Suppressor macrophage treated with lipopolysaccharide for 4 hours (primary cell): ENCODE measurements at places on chromosomes 6 and 20.

DNA sequence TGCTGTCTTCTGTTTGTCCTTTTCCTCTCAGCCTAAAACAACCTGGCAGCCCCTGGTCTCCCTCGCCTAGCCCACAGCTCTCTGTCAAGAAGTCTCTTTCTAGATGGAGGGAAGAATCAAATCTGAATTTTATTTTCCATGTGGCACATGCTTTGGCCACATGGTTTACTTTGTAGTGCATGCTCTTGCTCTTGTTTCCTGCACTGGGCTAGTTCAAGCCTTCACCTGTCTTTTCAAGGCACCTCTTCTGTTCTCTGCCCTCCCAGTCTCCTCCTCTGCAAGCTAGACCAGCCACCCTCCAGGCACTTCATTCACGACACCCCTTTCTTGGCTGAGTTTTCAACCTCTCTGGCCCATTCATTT, 7.6 kb downstream of the PPP1R14C start:
- no peak for DNase-seq

GRCh38 chr20:46259260-46259859, 48.9 kb downstream of the CDH22 start:
- DNase-seq = no peak

DNA sequence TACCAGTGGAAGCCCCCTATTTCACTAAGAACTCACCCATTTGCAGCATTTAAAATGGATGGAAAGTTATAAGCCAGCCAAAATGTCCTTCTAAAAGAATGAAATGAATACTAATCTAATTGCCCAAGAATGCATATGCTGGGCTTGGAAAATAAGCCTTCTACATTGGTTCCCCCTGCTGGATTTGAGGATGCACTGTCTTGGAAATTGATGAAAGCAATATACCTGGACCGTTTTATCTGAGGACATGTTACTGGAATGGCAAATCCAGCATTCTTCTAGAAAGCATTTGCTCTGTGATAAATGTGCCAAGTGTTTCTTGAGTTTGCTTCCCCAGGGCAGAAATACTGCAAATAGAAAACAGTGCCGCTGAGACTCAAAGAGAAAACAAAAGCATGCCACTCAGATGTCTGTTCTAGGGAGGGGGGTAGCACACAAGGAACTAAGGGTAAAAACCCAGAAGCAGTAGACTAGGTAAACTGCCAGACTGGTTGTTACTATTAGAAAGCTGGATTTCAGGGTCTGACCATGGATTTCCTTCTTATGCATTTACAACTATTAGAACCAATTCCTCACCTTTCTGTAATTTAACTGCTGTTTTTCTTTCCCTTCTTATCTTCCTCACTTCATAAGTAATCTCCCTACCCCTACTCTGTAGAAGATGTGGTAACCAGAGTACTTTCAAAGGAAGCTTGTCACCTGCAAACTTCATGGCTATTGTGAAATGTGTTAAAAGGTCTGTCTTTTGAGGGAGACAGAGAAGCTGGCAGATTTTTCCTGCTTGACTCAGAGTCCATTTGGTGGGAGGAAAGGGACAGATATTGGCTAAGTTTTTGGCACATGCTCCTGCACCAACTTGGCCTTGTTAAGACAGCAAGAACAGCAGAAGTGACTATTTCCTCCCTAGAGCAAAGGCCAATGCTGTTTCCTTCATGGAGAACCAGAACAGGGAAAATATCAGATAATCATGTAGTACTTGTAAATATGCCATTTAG, 642.6 kb downstream of the KIF16B start:
- DNase-seq = peak; percentile 1

GRCh38 chr20:635028-635892, 17.7 kb downstream of the SRXN1 start:
- no peak for DNase-seq

GRCh38 chr20:5586720-5587119, 163.5 kb upstream of the SHLD1 start:
- peak; percentile 43 for DNase-seq

- no peak for DNase-seq
Measured at GRCh38 chr6:2956930-2957685, 14.3 kb downstream of the SERPINB6 start.

GRCh38 chr6:119264854-119265397, 84.6 kb downstream of the MAN1A1 start:
- DNase-seq = no peak

- no peak for DNase-seq
Measured at GRCh38 chr6:76694795-76695194, 622.3 kb upstream of the IMPG1 start.

DNA sequence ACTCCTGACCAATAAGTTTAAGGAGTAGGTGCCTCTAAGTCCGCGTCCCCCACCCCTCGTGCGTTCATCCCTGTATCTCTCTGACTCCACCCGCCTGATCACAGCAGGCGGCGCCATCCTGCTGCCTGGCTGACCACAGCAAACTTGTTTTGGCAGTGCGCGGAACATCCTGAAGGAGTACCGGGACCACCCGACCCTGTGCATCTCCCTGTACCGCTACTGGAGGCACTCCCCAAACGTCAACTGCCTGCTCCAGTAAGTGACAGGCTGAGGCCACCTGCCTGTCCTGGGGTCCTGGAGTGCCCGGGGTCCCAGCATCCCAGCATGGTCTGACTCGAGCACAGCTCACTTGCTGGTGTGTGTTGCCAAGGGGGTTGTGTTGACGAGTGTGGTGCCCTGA, 19.0 kb downstream of the PNLDC1 start:
- DNase-seq = no peak

GRCh38 chr6:137977206-137977605, 110.1 kb downstream of the TNFAIP3 start:
- DNase-seq = no peak

- no peak for DNase-seq
Measured at GRCh38 chr20:60313191-60313590, 355.0 kb downstream of the CDH26 start.

DNA sequence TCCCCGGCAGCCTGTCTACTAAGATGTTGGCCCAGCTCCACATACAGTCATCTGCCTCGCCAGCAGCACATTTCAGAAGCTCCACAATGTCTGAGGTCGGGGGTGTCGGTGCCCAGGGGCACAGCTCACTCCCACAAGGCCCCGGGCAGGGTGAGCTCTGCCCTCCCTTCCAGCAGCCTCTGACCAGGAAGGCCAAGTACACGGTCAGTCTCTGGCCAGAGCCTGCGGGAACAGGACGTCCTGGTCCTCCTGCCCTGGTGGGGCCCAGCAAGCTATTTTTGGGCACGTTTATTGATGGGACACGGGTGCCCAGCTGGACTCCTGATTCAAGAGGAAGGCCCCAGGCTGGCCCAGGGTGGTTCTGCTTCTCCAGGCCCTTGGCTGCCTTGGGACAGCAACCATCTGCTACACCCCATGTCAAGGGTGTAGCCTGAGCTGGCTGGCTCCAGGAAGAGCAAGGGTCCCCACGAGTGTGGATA, 114.9 kb upstream of the PTPN1 start:
- DNase-seq = no peak

DNA sequence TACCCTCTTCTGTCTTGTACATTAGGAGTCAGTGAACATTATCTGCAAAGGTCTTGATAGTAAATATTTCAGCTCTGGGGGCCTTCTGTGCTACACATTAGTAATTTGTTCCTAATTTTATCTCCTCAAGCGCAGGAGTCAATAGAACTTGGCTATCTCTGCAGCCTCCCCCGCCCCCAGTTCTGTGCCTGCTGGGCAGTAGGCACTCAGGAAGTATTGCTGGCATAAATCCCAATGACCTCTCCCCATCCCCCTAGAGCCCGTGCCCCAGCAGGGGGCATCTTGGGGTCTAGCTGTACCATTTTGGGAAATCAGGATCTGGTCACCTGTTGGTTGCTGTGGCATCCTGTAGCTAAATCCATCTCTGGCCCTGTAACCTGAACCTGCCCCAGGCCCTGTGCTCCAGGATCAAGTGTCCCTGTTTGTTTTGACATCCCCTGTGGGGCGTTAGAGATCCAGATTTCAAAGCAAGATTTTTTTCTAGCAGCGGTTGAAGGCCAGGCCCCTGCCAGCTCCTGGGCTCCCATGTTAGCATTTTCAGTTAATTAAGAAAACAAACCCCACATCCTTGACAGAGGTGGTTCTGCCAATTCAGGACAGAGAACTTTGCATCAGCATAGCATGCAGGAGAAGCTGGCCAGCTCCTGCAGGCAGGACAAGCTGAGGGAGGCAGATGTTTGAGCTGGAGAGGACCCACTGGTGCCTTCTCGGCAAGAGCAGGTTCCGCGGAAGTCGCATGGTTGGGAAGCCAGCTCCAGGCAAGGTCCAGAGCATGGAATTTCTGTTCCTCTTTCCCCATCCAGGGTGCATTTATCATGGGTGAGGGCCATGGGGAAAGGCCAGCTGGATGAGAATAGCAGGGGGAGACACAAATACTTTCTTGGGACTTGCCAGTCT, 32.1 kb downstream of the DAAM2 start:
- no peak for DNase-seq

DNA sequence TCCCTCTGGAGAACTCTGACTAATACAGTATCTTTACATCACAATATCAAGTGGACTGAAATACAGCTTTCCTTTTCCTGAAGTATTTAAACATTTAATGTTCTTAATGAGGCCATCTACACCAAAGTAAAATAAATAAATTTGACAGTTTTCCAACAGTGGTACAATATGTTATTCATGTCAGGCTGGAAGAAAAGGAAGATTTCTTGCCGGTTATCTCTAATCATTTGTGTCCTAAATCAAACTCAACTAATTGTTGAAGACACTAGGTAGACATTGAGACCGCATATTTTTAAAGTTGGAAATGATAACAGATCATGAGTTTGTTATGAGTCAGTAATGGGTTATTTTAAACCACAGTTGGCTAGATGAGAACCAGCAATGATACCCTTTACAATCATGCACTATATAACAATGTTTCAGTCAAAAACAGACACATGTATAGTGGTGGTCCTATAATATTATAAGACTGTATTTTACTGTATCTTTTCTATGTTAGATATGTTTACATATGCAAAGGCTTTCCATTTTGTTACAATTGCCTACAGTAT, 241.6 kb downstream of the LMBRD1 start:
- DNase-seq = no peak

- DNase-seq = no peak
Measured at GRCh38 chr6:134317471-134318131, at the start of gene SGK1. TSS of gene SGK1 (minus strand) at chr6:134318112. CDS start at chr6:134317460, 652 bp downstream.

GRCh38 chr6:143336446-143337152, 113.9 kb downstream of the ADAT2 start:
- DNase-seq = no peak

GRCh38 chr6:140824595-140824994, 1308.1 kb upstream of the GJE1 start:
- DNase-seq = no peak

GRCh38 chr6:16697437-16698161, 63.7 kb downstream of the ATXN1 start:
- DNase-seq = no peak
